MV-4-11 (cell line): ENCODE measurements at places on chromosomes 6 and 20.

- DNase-seq = no peak
These were observed 862.0 kb downstream of the PHF3 start for GRCh38 chr6:64497634-64498033.

GRCh38 chr6:114940181-114940580 lies 597.4 kb upstream of the HS3ST5 start:
- DNase-seq = no peak

GRCh38 chr20:48096957-48097890 lies 311.9 kb upstream of the SULF2 start:
- peak; percentile 92 for DNase-seq

DNA sequence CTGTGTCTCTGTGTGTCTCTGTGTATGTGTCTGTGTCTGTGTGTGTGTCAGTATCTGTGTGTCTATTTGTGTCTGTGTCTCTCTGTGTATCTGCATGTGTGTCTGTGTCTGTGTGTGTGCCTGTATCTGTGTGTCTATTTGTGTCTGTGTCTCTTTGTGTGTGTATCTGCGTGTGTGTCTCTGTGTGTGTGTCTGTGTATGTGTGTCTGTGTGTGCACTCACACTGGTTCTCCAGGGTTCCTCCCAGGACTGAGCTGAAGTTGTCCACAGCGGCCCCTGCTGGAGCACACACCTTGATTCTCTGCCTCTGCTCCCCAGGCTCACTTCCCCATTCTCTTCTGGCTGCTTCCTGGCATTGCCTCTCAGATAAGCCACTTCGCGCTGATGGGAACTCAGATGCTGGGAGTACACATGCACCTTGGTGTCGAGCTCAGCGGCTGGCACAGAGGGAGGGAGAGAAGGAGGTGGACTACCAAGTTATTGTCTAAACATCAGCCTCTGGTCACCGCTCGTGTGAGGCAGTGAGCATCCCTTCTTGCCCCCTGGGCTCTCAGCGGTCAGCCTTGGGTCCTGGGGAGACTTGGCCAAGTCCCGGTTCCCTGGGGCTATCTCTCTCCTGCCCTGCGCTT lies 104.9 kb upstream of the NXT1 start:
- peak; percentile 96 for DNase-seq

DNA sequence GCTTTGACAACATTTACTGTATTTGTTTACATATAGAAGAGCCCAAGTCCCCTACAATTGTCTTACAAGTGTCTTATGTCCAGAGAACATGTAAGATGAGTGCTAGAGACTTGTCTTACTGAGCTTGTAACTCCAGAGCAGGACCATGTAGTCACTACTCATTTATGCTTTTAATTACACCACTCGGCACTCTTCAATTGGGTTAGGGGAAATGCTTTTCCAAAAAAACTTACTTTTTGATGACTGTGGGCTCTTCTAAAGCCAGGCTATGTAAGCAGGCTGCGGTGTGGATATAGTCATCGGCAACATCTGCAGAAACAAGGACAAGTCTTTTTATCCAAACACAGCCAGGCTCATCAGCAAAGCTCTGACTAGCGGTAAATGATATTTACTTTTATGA lies 18.7 kb downstream of the SNX5 start:
- no peak for DNase-seq

GRCh38 chr6:41984623-41985022 lies 43.0 kb upstream of the CCND3 start:
- no peak for DNase-seq

- DNase-seq = peak; percentile 77
These were observed 113.9 kb upstream of the PRSS16 start for GRCh38 chr6:27133281-27134227.

DNA sequence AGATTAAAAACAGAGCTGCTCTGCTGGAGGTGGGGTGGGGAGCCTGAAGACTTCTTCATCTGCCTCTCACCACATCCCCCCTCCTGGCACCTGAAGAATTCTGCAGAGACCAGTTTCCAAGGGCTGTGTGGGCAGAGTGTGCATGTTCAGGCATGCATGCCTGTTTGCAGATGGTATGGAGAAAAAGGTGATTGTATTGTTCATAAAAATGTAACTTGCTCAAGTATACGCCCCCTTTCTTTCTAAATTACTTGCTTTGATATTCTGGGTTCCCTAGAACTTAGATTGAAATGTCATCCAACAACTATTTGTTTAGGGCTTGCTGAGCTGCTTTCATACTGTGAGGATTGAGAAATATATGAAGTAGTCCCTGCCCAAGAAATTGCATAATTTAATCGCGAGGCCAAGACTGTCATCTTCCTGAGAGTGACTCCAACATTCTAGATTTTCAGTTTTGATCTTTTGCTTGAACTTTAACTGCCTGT lies 83.6 kb downstream of the LCA5 start:
- DNase-seq = peak; percentile 44

DNA sequence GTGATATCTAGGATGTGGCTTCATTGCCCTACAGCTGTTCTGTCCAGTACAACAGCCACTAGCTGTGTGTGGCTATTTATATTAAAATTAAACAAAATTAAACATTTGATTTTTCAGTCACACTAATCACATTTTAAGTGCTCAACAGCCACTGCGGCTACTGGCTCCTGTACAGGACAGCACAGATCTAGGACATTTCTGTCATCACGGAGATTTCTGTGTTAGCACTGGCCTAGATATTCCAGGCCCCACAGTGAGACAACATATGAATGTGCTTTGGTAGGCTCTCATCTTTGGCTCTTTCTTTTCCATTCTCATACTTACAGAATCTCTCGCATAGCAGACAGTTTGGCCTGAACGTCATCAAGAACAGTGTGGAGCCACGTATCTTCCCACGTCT lies 48.4 kb upstream of the ZBTB24 start:
- DNase-seq = no peak

- DNase-seq = no peak
These were observed 17.7 kb upstream of the STX16 start for GRCh38 chr20:58633161-58634053.

DNA sequence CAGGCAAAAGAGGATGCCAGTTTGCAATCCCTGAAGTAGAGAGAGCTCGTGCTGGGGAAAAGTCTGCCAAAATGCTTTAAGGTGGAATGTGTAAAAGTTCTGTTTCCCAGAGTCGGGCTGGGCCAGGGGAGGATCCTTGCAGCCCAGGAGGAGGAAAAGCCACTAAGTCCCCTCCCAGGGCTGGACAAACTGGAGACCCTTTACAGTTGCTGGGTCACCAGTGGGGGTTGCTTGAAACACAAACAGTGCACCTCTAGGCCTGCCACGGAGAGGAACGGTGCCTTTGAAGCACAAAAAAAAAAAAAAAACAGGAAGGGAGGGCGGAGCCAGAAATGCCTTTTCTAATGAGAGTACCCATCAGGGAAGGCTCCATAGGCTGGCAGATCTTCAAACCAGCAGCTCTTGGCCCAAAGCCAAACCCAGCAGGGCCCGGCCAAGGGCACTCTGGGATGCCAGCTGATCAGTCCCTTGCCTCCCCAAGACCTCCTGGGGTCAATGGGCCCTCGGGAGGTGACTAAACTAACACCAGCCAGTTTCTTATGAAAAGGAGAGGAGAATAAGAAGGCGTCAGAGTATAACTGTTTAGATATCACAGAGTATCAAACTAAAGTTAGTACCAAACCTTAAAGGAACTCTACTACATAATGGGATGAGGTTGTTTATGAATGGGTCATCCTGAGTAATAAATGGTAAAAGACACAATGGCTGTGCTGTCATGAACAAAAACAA lies 23.7 kb downstream of the HLA-A start:
- peak; percentile 86 for DNase-seq

- DNase-seq = no peak
These were observed 8.0 kb upstream of the SIRPD start for GRCh38 chr20:1565461-1565860.

GRCh38 chr6:41236276-41236675 lies 8.1 kb downstream of the TREML4 start:
- no peak for DNase-seq

GRCh38 chr6:18742406-18742805 lies 355.3 kb downstream of the RNF144B start:
- no peak for DNase-seq

- DNase-seq = peak; percentile 81
These were observed 71.3 kb downstream of the EFHC1 start for GRCh38 chr6:52491203-52492069.

- DNase-seq = peak; percentile 27
These were observed 7.2 kb downstream of the FAM120B start for GRCh38 chr6:170313716-170314295.

- no peak for DNase-seq
These were observed 17.7 kb downstream of the LOC128125822 start for GRCh38 chr6:63589952-63590411.

DNA sequence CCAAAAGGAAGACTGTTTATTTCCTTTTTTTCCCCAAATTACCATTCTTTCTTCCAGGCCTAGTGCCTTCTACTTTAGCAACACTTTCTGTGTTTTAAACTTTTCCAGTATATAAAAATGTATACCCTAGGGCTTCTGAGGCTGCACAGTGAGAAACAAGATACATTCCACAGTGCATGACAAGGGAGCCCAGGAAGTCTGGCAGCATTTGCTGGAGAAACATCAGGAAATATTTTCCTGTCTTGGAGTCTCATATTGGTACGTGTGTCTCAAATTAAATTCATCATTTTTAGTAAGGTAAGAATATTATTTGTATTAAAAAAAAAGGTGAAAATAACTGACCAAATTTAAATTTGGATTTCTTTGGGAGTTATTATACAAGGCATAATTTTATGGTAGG lies 662.6 kb downstream of the RFPL4B start:
- DNase-seq = no peak

DNA sequence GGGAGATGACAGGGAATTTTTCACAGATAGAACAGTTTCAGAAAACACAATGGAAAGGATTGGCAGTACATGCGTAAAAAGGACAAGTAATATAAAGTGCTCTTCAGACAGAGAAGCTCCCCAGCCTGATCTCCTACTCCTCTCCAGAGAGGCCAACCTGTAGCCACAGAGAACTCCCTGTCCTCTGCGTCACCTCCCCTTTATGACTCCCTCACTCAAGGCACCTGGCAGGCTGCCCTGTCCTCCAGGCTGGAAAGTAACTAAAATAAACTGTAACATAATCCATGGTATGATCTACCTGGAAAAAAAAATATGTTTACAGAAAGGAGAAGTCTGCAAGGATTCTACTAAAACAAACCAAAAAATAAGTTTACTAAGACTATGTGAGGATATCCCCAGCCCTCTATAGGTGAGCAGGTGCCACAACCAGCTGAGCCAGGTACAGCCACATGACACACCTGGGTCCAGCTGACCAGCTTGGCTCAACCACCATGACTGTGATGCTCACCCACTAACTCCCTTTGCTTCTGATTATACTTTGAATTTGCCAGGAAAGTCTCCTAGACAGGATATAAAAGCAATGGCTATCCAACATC lies 29.2 kb downstream of the MBOAT1 start:
- no peak for DNase-seq

GRCh38 chr6:4253604-4254231 lies 118.3 kb upstream of the ECI2 start:
- DNase-seq = no peak

DNA sequence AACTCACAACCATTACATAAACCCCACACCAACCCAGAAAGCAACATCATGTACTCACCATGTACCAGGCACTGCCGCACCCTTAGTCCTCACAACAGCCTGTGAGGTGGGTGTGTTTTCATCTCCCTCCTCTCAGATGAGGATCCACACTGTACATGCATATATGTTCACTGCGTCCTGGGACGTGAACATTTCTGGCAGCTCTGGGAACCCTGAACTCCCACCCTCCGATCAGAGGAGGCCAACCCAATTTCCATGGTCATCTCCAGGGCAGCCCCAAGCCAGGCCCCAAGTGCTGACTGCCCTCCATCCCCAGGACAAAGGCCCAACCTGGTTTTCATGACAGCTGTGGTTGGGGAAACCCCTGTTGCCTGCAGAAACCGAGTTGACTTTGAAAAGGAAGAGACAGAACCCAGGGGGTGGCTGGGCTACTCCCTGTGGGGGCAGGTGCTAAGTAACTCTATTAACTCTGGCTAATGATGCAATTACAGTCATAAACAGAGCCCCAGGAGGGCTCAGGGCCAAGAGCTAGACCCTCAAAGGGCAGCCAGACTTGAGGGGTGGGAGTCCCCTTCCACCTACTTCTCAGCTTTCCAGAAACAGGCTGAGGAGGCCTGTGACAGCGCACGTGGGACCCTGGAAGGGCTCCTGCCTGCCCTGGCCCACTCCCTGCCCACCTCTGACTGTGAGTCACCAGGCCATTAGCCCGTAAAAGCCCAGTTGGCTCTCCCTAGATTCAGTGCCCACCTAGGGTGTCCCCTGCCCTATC lies 2.6 kb downstream of the TFEB start:
- no peak for DNase-seq

GRCh38 chr6:161085246-161085645 lies 93.7 kb downstream of the MAP3K4 start:
- DNase-seq = no peak

- no peak for DNase-seq
These were observed 102.8 kb upstream of the TFAP2D start for GRCh38 chr6:50610562-50610961.

DNA sequence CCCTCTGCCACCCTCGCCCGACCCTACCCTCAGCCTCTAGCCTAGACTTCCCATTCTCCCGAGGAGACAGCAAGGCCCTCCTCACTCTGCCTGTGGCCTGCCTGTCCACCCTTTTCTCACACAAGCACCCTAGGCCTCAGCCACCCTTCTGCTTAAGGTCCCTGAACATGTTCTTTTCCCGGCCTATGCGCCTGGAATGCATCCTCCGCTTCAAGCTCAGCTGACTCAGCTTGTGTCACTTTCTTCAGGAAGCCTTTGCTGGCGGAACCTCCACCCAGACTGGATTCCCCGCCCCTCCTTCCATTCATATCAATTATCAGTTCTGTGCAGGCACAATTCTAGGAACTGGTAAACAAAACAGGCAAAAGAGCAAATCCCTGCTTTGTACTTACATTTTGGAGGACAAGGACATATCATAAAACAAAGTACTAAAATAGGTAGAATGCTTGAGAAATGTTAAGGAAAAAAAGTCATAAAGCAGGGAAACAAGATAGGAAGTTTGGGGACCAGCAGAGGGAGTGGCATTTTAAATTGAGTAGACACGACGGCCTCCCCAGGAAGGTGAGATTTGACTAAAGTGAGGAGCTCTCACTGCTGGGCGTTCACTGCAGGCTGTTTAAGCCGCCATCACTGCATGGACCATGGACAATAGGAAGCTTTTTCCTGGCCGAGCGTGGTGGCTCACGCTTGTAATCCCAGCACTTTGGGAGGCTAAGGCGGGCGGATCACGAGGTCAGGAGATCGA lies 17.9 kb upstream of the SNHG17 start:
- no peak for DNase-seq
